ENCODE measurements at places on chromosomes 6 and 20.

GRCh38 chr20:36051318-36052116 is 83.1 kb downstream of the CNBD2 start:
- peaks cover 39% of the 10 kb centered on the region for H3K4me1 ChIP-seq
- no peak for DNase-seq
- peak overlapping the region; percentile 79 for H3K4me3 ChIP-seq
- peak overlapping the region; percentile 94 for H3K27ac ChIP-seq
- H3K27me3 ChIP-seq = peaks cover 20% of the 10 kb centered on the region
- H3K36me3 ChIP-seq = peaks cover 19% of the 10 kb centered on the region

DNA sequence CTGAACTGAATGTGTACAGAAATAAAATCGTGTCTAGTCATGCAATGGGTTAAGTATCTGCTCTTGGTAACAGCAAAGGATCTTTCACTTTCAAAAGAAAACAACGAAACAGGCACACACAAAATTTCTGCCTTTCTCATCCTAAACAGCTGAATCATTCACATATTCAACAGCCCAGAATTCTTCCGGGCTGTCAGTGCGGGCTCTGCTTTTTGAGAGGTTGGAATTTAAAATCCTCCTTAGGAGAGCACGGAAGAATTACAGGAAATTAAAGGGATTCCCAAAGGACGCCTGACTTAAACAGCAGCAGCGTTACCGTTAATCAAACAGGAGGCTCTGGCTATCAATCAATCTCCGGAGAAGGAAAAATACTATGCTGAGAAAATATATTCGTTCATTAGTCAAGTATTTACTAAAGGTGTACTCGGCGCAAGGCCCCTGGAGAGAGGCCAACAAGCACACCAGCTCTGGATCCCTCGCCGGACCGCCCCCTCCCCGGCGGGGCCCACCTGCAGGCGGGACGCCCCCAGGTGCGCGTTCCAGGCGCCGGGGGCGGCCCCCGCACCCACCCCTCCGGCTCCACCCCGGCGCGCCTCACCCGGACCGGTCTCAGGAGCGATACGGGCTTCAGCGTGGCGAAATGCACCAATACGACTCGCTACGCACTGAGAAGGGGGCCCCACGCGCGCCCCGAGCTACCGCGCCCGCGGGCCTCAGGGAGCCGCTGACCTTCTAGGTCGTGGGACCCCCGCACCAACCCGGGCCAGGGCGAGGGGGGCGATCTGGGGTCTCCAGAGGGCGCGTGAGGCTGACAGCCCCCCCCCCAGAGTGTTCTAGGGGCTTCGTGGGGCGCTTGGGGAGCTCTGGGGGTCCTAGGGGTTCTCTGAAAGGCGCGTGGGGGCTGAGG is 1.0 kb downstream of the NAPB start:
- peaks cover 19% of the 10 kb centered on the region for H3K27me3 ChIP-seq
- H3K4me1 ChIP-seq = peaks cover 58% of the 10 kb centered on the region
- peaks cover 5% of the 10 kb centered on the region for H3K36me3 ChIP-seq
- peak; percentile 63 for DNase-seq
- H3K4me3 ChIP-seq = peak overlapping the region; percentile 84

DNA sequence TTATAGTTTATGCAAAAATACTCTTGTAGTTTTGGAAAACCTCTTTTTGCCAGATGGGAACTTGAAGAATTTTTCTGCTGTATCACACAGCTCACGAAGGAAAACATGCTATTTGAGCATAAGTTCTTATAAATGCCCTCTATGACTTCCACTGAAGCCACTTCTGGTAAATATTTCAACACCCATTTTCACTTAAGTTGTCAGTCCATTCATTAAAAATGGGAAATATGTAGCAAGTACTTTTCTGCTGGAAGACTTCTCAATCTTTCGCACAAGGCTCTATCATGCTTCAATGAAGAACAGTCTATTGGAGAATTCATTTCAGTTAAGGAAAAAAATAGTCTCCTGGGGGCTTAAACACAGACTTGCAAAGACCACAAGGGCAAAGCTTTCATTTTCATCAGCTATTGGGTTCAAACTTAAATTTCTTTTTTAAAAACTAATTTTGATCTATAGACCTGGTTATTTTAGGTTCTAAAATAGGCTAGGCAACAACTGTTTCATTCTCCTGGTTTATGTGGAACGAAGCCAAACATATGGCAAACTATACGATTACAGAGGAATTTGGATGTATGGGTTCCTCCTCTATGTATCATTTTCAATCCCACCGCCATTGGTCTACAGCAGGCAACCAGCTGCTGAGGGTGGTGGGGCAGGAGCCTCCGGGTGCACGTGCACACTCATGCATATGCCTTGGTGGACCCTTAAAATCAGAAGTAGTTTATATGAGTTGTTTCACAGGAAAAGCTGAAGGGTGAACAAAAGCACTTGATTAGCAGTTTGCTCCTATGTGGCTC is 38.7 kb downstream of the LAMA4 start:
- H3K27me3 ChIP-seq = peaks cover 26% of the 10 kb centered on the region
- no peaks in the 10 kb centered on the region for H3K4me1 ChIP-seq
- DNase-seq = no peak
- H3K36me3 ChIP-seq = no peaks in the 10 kb centered on the region

DNA sequence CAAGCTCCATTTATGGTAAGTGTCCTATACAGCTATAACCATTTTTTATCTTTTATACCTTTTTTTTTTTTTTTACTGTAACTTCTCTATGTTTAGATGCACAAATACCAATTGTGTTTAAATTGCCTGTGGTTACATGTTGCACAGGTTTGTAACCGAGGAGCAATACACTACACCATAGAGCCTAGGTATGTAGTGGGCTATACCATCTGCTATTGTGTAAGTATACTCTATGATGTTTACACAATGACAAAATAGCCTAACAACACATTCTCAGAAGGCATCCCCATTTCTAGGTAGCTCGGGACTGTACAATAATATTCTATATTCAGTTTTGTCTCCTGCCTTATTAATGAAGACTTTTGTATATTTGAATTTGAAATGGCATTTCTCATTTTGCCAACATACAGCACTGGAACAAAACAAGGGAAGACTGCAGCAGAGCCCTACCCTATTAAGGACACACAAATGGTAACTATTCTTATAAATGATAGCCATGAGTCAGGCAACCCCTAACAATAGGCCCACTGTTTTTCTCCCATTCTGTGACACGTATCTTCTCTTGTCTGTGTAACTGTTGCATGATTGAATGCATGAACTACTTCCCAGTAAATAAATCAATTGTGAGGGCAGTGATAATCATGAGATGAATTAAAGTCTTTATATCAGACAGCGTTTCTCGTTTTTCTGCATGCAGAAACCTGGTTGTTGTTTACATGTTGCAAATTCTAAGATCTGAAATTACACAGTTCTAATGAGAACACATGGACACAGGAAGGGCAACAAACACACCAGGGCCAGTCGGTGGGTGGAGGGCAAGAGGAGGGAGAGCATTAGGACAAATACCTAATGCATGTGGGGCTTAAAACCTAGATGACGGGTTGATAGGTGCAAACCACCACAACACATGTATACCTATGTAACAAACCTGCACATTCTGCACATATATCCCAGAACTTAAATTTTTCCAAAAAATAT is 173.9 kb downstream of the EPM2A start:
- DNase-seq = no peak
- H3K4me1 ChIP-seq = no peaks in the 10 kb centered on the region
- no peak overlapping the region for H3K27ac ChIP-seq
- no peaks in the 10 kb centered on the region for H3K36me3 ChIP-seq
- H3K27me3 ChIP-seq = no peaks in the 10 kb centered on the region

Data from activated naive CD4-positive, alpha-beta T cell treated with anti-CD3 and anti-CD28 coated beads, Interleukin-2, amount 10 ng/mL, durations not matched to agents 7 days and 5 days (primary cell).